ENCODE measurements at places on chromosomes 2 and 18. TPM values are rescaled to one million over a fixed set of nuclear protein-coding genes. Genes with fewer than 3 reads are reported as not detected.

Gene RESP18
- not detected for polyA plus RNA-seq

Gene POU3F3
- polyA plus RNA-seq: not detected

Gene ASB18
- polyA plus RNA-seq: not detected

Gene DNAH6
- polyA plus RNA-seq: 0.03 TPM

Gene NETO1
- polyA plus RNA-seq: not detected

Gene CPO
- polyA plus RNA-seq: not detected

- peak; percentile 15 for DNase-seq
Observed at GRCh38 chr2:165471349-165471950, 2.0 kb downstream of the CSRNP3 start.

- DNase-seq: peak; percentile 42
Observed at GRCh38 chr2:197198890-197199289, 111.7 kb downstream of the ANKRD44 start.

GRCh38 chr2:25369439-25369838 lies 27.7 kb upstream of the DNMT3A start:
- no peak for DNase-seq

GRCh38 chr2:172297950-172298349 lies 129.4 kb upstream of the ITGA6 start:
- no peak for DNase-seq

DNA sequence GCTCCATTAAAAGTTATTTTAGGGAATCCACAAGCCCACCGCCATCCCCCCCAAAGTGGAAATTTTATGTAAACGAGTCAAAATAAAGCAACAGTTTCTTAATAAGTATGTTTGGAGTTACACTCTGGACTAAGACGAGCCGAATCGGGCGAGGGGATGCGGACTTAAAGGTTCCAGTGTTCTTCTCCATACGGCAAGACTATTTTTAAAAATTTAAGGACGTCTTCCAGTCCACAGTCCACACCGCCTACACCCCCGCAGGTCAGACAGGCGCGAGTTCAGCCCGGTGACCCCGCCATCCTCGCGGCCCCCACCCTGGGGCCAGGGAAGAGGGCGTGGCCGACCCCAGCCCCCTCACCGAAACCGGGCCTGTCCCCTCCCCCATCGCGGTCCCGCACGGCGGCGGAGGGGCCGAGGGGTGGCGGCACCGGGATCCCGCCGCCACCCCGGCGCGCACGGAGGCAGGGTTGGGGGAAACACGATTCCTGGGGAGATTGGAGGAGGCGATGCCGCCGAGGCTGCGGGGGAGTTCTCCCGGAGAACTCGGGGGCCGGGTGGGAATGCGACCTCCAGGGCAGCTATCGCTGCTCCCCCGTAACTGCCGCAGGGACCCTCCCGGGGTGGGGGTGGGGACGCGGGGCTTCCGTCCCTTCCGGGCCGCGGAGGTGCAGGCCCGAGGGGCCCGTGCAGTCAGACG lies 24.5 kb upstream of the SMAD7 start:
- DNase-seq: no peak

DNA sequence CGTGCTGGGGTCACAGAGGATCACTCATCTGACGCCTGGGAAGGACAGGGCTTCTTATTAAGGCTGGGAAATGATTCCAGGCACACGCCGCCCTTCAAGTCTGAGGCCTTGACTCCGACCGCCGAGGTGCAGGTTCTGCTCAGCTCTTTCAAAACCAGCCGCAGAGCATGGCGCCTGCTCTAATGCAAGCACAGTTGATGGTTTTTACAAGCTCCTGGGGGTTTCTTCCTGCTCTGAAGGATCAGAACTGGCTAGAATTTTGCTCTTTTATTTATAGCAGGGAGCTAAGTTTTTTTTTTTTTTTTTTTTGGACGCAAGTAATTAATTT lies 32.0 kb downstream of the CDCA7 start:
- DNase-seq: no peak

- no peak for DNase-seq
Observed at GRCh38 chr2:130390460-130391057, 34.7 kb downstream of the PTPN18 start.

- no peak for DNase-seq
Observed at GRCh38 chr2:70655786-70656185, 102.2 kb upstream of the TGFA start.

DNA sequence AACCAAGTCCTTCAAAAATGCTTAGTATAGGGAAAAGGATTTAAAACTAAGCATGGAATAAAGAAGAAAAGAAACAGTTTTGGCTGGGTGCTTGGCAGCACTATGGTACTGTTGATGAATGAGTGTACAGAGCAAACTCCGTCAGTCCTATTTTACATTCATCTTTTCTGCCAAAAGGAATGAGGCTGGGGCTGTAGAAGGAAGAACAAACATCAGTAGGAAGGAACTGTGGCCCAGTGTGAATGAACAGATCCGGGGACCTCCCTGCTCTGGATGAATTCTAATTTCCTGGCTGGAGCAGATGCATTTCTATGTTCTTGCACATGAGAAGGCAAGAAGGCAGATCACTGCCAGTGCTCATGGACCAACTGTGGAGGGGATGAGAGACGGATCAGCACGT lies 474.0 kb upstream of the MEIS1 start:
- no peak for DNase-seq

GRCh38 chr2:211665299-211665698 lies 873.3 kb downstream of the ERBB4 start:
- DNase-seq: no peak

- DNase-seq: no peak
Observed at GRCh38 chr2:71786291-71787107, 333.1 kb downstream of the DYSF start.

- DNase-seq: no peak
Observed at GRCh38 chr2:120398051-120398995, 52.4 kb downstream of the INHBB start.

DNA sequence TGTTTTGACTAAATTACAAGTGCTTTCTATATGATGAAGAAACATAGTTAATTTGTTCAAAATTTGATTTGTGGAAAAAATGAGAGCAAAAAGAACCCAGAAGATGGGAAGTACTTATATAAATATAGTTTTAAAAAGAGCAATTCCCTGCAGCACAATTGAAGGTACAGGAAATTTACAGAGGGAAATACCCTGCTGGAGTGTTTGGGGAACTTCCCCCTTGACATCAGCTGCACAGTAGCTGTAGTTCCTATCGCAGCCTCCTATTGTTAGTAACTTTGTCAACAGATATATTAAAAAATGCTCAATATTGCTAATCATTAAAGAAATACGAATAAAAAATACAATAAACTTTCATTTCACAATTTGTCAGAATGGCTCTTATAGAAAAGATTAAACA lies 1118.8 kb upstream of the ZEB2 start:
- DNase-seq: peak; percentile 1

- DNase-seq: no peak
Observed at GRCh38 chr2:144582651-144583380, 62.9 kb upstream of the ZEB2 start.

DNA sequence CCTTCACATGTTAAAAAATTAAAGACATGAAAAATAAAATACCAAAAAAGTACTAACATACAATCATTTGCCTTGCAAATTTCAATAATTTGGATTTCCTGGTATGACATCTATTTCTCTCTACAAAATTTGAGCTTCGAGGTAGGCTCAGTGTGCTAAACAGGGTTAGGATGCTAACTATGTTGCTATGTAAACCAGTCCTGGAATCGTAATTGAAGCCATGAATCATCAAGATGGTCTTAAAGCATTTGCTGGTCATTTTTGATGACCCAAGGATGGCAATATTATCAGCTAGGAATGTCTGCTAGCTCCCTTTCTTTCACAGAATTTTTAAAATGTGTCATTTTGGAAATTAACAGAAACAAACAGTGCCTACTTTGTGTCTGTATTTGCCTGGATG lies 107.9 kb upstream of the TTC39C start:
- no peak for DNase-seq

DNA sequence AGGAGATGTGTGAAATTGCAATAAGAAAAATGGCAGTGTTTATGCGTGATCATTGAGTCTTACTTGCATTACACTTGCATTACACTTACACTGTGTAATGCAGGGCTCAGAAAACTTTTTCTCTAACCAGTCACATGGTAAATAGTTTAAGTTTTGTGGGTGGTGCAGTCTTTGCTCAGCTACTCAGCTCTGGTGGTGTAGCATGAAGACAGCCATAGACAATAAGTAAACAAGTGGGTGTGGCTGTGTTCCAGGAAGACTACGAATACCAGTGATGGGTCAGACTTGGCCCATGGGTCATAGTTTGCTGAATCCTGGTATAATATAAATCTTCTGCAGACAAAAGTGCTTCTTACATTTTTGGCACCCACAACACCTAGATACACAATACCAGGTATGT lies 115.6 kb upstream of the CYP1B1 start:
- no peak for DNase-seq

DNA sequence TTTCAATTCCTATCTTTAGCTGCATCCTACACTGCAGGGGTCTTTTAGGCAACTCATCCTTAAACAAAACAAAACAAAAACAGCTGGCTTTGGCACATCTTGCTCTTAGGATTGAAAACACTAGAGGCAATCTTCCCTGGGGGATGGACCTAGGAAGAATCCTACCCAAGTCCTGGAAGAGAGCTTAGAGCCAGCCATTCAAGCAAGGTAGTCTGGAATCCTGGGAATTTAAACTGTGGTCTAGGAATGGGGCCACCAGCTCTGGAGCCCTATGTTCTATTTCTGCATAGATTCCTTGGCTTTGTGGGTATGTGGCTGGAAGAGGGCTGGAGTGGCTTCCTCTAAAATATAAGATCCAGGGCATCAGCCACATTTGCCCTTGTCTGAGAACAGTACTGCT lies 27.7 kb downstream of the MYL1 start:
- DNase-seq: no peak

- no peak for DNase-seq
Observed at GRCh38 chr2:194465641-194466040, 1191.4 kb upstream of the SLC39A10 start.

GRCh38 chr18:2905854-2906703 lies 59.3 kb downstream of the EMILIN2 start:
- DNase-seq: peak; percentile 82

GRCh38 chr2:7424481-7424880 lies 507.3 kb downstream of the RNF144A start:
- DNase-seq: no peak

- DNase-seq: no peak
Observed at GRCh38 chr18:30487962-30488361, 554.6 kb downstream of the DSC3 start.

DNA sequence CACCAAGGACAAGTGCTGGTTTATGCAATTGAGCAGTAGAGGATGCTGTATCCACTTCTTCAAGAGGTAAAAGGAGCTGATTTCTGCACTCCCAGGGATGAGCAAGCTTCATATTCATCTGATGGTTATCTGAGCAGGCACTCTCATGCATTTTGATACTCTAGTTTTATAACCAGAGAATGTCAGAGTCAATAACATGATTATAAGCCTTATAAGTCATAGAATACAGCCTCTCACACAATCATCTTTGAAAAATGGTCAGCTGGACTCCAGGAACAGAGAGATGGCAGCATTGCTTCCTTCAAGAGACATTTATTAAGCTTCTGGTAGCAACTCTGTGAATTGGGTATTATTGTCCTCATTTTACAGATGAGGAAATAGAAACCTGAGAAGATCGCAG lies 167.1 kb downstream of the SLC8A1 start:
- no peak for DNase-seq

DNA sequence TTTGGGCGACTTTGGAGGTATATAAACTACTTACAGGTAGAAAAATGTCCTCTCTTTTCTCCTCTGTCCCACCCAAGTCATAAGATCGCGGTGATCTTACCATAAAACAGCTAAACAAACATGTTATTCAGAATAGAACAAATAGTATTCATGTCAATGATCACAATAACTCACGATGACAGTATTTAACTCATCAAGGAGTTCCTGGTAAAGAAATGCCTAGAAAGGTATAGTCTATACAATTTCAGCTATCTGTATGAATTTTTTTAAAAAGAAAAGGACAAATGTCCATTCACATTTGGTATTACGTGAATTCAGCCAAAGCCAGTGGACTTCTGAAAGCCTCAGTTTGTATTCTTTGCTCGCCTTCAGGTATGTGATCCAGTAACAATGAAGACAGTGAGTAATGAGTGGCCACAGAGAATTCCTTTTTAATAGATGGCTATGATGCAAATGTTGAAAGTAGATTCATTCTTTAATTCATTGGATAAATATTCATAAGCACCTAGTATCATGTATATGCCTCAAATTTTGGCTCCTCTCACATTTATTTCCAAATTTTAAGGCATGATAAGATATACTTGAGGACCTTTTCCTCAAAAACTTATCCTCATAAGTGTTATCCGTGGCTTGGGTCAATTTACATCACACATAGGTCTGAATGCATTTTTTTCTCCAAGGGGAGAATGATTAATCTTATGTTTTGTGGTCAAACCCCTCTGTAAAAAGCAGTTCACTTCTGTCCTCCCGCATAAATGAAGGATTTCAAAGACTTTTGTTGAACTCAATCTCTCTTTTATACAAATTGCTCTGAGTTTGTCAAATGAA lies 20.3 kb downstream of the ABCB11 start:
- no peak for DNase-seq

GRCh38 chr2:20516291-20516645 lies 69.4 kb downstream of the RHOB start:
- no peak for DNase-seq

DNA sequence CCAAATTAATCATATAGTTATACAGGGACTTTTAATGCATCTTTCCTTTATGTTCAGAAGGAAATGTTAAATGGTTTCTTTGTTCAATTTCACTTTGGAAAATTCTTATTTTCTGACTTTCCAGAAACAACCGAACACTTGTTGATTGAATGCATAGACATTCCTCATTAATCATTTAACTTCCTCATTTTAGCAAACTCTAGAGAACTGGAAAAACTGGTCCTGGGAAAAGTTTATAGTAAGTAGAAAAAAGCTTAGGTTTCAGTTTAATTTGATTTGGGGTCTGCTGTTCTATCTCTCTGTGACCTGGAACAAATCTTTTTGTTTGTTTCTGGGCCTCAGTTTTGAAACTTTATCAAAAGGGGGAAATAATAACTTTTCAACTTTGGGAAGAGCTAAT lies 320.4 kb downstream of the CMPK2 start:
- no peak for DNase-seq

DNA sequence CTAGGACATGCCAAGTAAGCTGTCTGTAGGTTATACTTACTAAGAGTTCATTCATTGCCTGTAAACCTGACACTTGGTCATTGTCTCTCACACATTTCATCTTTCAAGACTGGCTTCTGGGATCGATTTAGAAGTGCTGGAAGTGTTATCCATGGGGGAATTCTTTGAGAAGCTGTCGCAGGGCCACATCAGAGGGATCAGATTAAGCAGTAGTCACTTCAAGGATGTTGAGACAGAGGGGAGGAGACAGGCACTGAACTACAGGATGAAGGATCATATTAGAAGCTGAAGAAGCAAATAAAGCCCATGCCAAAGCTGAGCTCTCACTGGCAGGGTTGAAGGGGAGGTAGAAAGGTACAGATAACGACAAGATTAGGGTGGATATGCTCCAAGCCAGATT lies 49.0 kb downstream of the CDK15 start:
- DNase-seq: no peak
